ENCODE measurements at places on chromosomes 4 and X.

DNA sequence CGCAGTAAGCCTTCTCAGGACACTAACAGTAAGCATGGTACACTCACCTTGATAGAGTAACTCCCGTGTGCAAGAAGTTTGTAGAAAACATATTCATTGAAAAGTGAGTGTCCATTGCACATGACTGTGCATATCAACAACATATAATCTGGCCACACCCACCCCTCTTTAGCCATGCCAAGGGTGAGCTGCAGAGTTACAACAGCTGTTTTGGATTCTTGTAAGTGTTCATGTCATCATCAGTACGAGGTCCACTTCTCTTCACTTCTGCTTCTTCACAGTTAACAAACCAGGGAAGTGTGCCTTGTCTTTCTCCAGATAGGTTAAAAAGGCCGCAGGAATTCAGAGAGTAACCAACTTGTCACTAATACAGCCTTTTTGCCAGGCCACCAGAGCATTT is 116.6 kb downstream of the IRF2 start:
- DNase-seq = no peak

- no peak for DNase-seq
Measured at GRCh38 chrX:21770631-21771321, 12.9 kb upstream of the SMPX start.

DNA sequence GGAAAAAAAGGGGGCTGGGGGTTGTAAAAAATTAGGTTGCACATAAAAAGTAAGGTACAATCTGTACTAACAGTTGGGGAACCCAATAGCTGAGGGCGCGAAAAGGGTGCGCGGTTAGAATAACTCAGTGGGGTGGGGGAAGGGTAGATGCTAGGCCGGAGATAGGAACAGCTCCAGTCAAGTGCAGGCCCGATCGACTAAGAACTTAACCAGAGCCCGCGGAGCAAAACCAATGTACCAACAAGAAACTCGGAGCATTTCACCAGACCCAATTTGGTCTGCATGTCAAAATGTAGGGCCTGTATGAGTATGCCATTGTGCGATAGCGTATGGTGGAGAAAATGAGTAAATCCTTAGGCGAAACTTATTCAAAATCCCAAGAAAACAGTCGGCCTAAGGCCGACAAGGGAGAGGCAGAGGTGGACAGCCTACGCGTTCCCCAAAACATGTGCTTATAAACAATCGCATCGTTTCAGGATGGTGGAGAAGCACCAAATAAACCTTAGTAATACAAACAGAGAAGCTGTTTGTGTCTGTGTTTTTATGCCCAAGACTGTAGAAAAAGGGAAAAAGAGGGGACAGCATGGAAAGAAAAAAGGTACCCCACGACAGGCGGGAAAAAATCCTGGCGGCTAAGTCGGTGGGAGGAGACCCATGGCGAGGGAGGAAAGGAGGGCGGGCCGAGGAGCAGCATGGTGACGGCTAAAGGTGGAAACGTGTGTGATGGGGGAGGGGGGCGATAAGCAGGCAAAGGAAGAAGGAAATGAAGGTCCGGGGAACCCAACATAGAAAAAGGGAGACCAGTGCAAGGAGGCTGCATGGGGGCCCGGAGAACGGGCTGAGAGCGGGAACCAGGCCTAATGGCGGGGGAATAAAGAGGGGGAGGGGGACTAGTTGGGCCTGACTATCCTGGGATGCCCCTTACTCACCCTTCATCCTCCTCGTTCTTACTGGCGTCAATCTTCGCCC is 990 bp downstream of the HNRNPD start:
- DNase-seq = peak; percentile 65

- no peak for DNase-seq
Measured at GRCh38 chr4:175421506-175421905, 390.6 kb downstream of the GPM6A start.

DNA sequence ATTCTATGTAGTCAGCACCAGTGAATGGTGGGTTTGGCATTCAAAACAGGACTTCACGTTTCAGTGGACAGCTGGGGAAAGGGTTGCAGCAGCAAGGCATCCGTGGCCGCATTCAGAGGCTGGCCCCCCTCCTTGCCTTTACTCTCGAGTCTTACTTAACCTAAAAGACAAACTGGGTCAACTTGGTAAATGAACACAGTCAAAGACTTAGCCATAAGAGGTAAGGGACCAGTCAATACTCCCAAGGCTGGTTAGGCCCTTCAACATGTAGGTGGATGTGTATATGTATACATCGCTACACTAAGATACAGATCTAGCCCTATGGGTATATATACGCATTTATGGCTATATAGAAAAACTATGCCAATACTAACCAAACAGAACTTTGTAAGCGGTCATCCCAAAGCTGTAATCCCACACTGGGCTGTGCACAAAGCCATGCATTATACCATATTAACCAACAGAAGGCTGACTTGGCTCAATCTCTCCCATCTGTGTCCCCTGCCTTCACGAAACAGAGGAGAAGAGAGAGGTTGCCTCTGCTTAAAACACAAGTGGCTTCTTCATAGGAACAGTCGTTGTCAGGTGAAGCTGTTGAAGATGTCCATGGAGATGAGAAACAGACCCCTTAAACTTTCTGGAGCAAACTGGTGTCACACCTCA is 61.9 kb downstream of the TSC22D3 start:
- DNase-seq = no peak

DNA sequence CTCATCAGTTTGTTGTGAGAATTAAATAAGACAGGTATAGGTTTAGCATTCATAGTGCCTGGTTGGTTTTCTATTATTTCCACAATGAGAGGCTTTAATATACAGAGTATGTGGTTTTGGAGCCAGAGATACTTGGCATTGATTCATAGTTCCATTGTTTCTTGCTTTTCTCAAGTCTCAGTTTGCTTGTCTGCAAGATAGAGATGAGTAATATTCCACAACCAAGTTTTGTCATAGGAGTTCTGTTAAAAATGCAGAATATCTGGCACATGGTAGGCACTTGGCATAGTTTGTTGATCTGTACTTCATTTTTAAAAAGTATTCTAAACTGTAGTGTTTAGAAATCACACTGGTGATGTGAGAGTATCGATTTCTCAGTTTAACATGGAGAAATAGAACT is 37.5 kb upstream of the EDA2R start:
- DNase-seq = no peak

DNA sequence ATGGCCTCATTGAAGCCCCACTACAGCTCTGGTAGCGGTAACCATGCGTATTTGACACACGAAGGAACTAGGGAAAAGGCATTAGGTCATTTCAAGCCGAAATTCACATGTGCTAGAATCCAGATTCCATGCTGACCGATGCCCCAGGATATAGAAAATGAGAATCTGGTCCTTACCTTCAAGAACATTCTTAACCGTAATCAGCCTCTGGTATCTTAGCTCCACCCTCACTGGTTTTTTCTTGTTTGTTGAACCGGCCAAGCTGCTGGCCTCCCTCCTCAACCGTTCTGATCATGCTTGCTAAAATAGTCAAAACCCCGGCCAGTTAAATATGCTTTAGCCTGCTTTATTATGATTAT is 876 bp downstream of the HPRT1 start:
- DNase-seq = no peak

DNA sequence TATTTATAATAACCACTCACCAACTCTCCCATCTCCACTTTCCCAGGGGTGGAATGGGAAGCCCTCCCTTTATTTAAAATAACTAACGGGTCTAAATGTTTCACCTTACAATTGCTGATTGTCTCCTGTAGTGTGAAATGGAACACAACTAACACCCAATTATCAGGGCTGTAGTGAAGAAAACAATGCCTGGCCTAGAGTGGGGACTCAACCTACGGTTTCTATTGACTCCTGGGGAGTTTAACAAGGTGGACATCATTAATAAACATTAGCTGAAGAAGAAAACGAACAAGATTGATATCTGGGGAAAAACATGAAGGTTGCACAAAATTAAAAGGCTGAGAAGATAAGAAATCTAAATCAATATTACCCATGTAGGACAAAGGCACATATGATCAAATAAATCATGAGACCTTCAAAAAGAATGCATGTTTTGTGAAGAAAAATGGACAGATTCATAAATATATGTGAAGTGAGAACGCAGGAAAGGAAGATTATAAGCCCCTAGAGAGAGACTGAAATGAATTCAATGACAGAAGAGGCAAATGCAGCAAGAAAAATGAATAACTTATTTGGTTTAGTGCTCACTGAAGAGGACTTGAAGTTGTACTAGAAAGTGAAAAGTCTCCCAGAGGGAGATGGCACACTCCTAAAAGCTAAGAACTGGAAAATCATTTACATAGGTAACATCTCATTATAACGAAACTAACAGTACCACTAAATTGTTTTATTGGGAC is 593.0 kb upstream of the AADAT start:
- DNase-seq = no peak

DNA sequence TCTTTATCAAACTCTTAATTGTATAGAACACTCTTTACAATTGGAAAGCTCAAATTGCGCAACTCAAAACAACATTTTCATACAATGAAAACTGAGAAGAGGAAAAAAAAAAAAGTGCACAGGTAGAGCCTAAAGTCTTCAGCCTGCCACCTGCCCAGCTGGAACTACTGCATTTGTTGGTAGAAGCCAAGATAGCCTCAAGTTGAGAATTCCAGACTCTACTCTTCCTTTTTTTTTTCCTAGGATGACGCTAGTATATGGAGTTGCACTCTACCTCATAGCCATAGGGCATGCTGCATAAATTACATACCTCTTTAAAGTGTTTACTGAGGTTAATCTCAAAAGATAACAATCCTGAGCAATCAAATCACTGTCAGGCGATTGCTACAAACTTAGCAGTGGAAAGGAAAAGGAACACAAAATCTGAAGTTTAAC is 13.6 kb downstream of the ABCG2 start:
- no peak for DNase-seq

DNA sequence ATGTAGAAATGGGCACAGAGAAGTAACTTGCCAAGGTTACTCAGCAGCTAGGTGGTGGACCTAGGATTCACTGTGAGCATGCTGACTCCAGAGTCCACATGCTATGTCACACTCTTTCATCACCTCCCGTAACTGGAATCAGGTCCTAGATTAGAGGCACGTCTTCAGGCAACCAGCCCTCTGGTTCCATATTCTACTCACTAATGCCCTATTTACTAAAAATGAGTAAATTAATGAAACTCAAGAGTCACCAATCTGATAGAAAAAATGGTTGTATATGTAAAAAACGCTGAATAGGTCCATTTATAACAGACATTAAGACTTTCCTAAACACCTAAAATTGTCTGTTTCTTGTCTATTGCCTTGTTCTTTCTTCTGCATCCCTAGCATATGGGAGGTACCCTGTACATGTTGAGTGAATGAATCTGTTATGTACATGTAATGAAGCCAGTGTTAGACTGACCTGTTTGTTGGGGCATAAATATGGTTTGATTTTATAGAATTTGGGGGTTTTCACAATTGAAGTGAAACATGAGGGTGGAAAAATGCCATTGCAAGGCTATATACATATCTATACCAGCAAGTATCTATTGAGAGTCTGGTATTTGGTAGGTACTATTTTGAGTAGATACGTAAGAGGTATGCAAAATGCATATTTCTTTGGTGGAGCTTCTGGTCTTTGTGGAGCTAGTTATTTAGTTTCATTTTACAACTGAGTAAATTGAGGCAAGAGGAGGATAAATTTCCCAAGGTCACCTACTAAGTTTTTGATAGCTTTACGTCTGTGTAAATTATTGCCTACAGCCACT is 7.5 kb upstream of the RUFY3 start:
- no peak for DNase-seq

DNA sequence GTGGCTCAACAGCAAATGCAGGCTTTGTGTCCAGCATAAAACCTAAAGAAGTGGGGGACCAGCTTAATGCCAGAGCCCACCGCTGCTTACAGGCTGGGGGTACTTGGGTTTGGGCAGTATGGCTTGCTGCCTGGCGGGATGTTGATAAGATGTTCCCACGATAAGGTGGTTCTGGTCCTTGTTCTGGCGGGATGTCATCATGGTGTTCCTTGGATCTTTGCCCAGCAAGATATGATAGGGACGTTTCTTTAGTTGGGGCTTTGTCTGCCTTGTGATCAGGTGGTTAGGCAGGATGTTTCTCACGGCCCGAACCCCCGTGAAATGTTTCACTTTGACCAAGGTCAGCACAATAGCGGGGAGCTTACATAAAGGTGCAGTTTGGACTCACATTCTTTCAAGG is 35.3 kb downstream of the PNPLA4 start:
- DNase-seq = no peak

DNA sequence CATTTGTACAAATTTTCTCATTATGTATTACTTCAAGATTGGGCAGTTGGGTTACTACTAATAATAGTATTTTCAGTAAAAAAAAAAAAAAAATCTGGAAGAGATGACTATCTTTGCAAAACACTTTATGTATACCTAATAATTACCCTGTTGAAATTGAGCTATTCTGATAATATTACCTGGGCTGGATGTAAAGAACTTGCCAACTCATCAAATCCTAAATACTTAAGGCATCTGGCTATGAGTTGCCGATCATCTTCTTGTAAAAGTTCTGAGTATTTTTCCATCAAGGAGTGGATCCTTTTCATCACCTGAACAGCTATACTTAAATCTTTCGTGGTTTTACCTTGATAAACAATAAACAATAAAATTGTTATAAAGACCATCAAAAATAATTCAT is 42.7 kb downstream of the DDX60 start:
- no peak for DNase-seq

GRCh38 chr4:14339715-14340114 is 662.6 kb upstream of the CPEB2 start:
- no peak for DNase-seq

DNA sequence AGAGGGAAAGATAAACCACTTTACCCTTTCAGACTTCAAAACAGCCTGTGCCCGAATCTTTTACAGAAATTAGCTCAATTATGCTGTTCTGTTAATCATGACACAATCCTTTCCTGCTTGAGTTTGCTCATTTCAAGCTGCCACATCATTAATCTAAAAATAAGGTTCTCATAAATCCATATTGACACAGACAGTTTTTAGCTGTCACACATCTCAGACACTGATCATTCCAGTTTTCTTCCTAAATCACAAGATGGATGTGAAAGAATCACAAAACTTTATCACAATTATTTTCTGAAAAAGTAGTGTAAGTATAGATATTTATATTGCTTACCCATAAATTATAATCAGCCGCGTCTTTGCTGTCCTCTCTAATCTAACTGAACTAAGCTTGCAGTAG is 27.9 kb upstream of the AMELX start:
- DNase-seq = no peak

DNA sequence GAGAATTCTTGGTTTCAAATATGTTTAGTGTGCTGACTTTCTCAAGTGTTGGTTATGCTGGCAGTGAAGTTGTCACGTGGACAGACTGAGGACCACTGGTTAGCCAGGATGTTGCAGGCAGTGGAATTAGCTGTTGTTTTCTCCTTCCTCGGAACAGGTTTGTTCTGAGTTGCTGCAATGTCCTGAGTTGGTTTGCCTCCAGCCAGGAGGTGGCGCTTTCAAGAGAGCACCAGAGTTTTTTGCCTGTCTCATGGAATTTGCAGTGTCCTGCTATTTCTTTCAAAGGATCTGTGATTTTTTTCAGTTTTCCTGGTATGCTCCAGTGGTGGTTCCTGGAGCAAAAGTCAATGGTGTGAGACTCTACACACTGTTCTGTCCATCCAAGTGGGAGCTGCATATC is 158.1 kb upstream of the CXorf66 start:
- DNase-seq = no peak

GRCh38 chr4:5954056-5954760 is 61.3 kb upstream of the CRMP1 start:
- DNase-seq = no peak

- no peak for DNase-seq
Measured at GRCh38 chr4:152665691-152666395, 14.0 kb downstream of the TMEM154 start.
